A549 treated with Hydrocortisone at 1 μM for 4 hours (cell line): ENCODE measurements at places on chromosomes 2 and 18. TPM values are rescaled to one million over a fixed set of nuclear protein-coding genes. Genes with fewer than 3 reads are reported as not detected.

PDE1A gene
- total RNA-seq = 0.13 to 0.81 TPM (median 0.20 TPM) in 5 replicates

SERPINB13 gene
- total RNA-seq = not detected in 5 replicates

AQP4 gene
- total RNA-seq = 0.28 TPM in 1 of 5 replicates, not detected in the others

PRADC1 gene
- total RNA-seq = 19.3 to 27.7 TPM (median 24.9 TPM) in 5 replicates

TIGD1 gene
- 3.4 to 5.6 TPM (median 4.6 TPM) in 5 replicates for total RNA-seq

SH3RF3 gene
- 0.54 to 0.66 TPM (median 0.62 TPM) in 5 replicates for total RNA-seq

NETO1 gene
- not detected in 5 replicates for total RNA-seq

TIMM21 gene
- 50.0 to 61.7 TPM (median 58.3 TPM) in 5 replicates for total RNA-seq

PPP3R1 gene
- total RNA-seq = 52.7 to 78.4 TPM (median 56.1 TPM) in 5 replicates
